Activated CD4-positive, alpha-beta T cell treated with anti-CD3 and anti-CD28 coated beads, Interleukin-2, amount 50 U/mL, for 48 hours (primary cell): ENCODE measurements at places on chromosomes 2 and 18.

GRCh38 chr2:113124181-113124961, 3.0 kb upstream of the IL1RN start:
- DNase-seq = no peak

DNA sequence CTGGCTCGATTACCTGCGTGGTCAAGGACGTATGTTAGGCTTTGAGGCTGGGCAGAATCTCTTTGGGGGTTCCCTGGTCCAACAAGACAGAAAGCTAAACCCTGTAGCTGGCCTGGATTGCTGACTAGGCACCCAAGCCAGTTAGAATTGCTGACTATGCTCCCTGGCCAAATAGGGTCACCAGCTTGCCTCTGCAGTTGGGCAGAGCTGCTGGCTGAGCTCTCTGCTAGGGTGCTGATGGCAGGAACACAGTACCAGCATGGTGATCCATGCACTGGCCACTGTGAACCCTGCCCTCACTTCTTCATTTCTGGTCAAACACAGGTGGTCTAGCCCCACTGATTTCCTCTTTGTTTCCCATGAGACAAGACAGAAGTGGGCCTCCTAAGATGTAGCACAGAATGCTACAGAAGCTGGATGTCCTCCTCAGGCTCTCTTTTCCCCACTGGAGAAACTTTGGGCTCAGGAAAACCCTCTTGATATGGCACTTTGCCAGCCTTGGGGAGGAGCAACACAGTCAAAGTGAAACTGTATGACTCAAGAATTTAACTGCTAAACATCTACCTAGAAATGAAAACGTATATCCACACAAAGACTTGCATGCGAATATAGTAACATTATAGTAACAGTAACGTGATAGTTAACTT, 20.8 kb downstream of the SP140L start:
- peak; percentile 50 for DNase-seq

DNA sequence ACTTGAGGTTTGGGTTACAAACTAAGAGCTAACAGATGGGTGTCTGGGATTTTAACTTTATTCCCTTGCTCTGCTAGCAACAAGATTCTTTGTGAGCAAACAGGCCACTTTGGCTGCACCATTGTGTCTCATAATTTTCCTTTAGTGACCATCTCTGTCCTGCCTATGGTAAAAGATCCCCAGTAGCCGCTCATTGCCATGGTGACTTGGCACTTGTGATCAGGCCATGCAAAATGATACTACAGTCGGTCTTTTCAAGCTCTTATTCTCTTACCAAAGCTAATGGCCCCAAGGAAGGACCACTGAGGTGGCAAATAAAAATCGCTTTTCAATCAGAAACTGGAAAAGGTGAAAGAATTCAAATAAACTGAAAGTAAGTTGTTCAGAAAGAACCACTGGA, 836.9 kb downstream of the MBD2 start:
- no peak for DNase-seq

- DNase-seq = no peak
Observed at GRCh38 chr2:47336259-47337238, 66.4 kb upstream of the MSH2 start.

DNA sequence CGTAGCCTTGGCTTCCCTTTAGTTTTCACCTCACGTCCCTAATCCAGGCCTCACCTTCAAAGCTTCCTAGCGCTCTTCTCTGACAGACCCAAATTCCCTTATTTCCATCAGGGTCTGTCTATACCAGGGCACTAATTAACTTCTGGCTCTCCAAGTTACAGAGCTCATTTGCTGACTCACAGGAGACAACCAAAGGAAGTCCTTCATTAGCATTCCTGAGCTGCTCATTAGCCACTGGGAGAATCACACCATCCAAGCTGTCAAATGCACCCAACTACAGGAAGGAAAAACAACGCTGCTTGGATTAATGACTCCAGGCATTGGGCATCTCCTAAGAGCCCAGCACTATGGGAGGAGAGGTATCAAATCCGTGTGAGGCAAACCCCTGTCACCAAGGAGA, 109.8 kb upstream of the ALK start:
- DNase-seq = no peak

- no peak for DNase-seq
Observed at GRCh38 chr2:72712304-72712703, 113.5 kb downstream of the EXOC6B start.

DNA sequence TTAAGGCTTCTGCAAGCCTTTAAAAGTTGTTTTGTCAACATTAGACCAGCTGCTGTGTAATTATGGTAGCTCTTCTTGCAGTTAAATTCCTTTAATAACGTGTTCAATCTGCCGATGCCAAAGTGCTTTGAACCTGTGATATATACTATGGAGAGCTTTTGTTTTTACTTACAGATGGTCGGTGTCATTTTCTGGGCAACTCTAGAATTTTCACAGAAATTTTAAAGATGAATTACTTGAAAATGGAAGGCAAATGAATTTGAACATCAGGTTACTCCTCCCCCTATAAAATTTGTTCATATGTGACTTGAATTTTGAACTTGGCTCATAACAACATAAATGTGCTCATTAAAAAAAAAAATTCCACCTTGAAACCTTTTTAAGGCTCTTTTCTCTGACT, 23.0 kb downstream of the LYPD6 start:
- no peak for DNase-seq

GRCh38 chr2:232276084-232276732, 102.3 kb upstream of the ALPP start:
- DNase-seq = no peak
